Urinary bladder (tissue), 4 donors: ENCODE measurements at places on chromosomes 7 and 10. TPM values are rescaled to one million over a fixed set of nuclear protein-coding genes. Genes with fewer than 3 reads are reported as not detected.

MRLN gene
- 5.7 TPM for total RNA-seq

GAD2 gene
- 0.11 TPM for total RNA-seq

SAMD9L gene
- total RNA-seq, result 25.5 TPM

DDX56 gene
- 34.7 TPM for total RNA-seq

XRCC2 gene
- 6.0 TPM for total RNA-seq

ELN gene
- total RNA-seq, result 483 TPM

ZNF862 gene
- total RNA-seq, result 16.5 TPM

OR6V1 gene
- not detected for total RNA-seq

NME8 gene
- total RNA-seq, result not detected

CLRN3 gene
- total RNA-seq, result 0.42 TPM

ASZ1 gene
- total RNA-seq, result not detected

MYO3A gene
- total RNA-seq, result 7.0 TPM

DBNL gene
- total RNA-seq, result 56.0 TPM

CLDN4 gene
- total RNA-seq, result 51.4 TPM

CALU gene
- 345 TPM for total RNA-seq

RBM20 gene
- total RNA-seq, result 2.3 TPM

AGR3 gene
- total RNA-seq, result 16.8 TPM

SCD gene
- 35.2 TPM for total RNA-seq

NPFFR1 gene
- total RNA-seq, result 0.05 TPM

BCL7B gene
- total RNA-seq, result 6.9 TPM

SCART1 gene
- total RNA-seq, result 3.3 TPM

NEUROG3 gene
- total RNA-seq, result not detected

MRPS24 gene
- total RNA-seq, result 29.9 TPM

PDK4 gene
- total RNA-seq, result 16.4 TPM

IRF5 gene
- 5.3 TPM for total RNA-seq

DMBT1 gene
- total RNA-seq, result 0.48 TPM
